WTC11 (cell line): ENCODE measurements at places on chromosomes 3 and 15. TPM values are rescaled to one million over a fixed set of nuclear protein-coding genes. Genes with fewer than 3 reads are reported as not detected.

- no peak for DNase-seq
- no peak overlapping the region for H3K4me3 ChIP-seq
- H3K27ac ChIP-seq = no peak overlapping the region
- H3K36me3 ChIP-seq = no peaks in the 10 kb centered on the region
- peaks cover 3% of the 10 kb centered on the region for H3K27me3 ChIP-seq
Measured at GRCh38 chr15:89226359-89227221, 5.2 kb upstream of the RLBP1 start.

GRCh38 chr3:171415070-171415469, 45.1 kb downstream of the TNIK start:
- H3K27ac ChIP-seq = peak overlapping the region; percentile 43
- no peaks in the 10 kb centered on the region for H3K27me3 ChIP-seq
- no peak for DNase-seq
- peaks cover 60% of the 10 kb centered on the region for H3K4me1 ChIP-seq
- H3K4me3 ChIP-seq = no peak overlapping the region

DNA sequence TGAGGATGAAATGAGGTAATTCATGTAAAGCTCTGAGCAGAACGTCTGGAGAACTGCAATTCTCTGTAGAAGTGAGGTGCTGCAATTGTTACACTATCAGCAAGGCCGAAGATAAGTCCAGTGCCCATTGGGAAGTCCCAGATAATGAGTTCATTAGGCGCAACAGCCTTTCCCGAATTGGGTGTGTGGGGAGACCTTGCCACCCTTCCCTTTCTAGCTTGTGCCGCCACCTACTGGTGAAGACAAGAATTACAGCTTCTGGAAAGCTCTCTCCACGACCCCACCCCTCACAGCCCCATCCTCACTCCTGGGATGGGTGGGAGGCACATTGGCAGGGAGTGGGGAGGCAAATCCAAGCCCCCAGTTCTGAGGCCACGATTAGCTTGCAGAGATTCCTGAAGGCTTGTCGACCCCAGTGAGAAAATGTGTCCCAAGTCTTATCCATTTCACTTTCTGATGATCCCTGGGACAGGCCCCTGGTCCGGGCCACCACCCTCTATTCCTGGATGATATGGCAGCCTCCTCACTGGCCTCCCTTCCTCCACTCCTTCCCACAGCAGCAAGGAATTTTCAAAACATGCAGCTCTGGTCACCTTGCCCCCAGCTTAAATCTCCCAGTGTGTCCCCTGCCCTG, 36.4 kb downstream of the FAM3D start:
- no peaks in the 10 kb centered on the region for H3K4me1 ChIP-seq
- H3K27me3 ChIP-seq = peaks cover 28% of the 10 kb centered on the region
- DNase-seq = peak; percentile 88
- H3K4me3 ChIP-seq = no peak overlapping the region
- no peak overlapping the region for H3K27ac ChIP-seq
- H3K36me3 ChIP-seq = no peaks in the 10 kb centered on the region

DNA sequence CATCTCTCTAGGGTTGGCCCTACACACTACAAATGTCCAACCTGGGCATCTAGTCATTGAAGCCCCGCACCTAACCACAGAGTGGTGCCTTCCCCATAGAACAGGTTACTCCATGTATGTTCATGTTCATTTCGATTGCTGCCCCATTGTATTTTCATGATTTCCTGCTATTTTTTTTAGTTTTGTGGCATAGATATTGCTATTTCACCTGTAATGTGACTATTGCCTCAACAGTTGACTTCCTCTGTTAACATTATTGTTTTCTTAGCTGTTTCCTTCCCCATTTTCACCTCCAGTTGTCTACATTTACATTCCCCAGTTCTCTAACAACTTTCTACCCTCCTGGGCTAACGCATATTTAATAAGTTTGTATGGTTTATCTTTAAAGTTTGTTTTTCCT, 137.7 kb upstream of the RBMS3 start:
- H3K4me1 ChIP-seq = peaks cover 20% of the 10 kb centered on the region
- DNase-seq = no peak
- H3K36me3 ChIP-seq = no peaks in the 10 kb centered on the region
- no peak overlapping the region for H3K27ac ChIP-seq
- H3K4me3 ChIP-seq = no peak overlapping the region

- no peak overlapping the region for H3K4me3 ChIP-seq
- no peaks in the 10 kb centered on the region for H3K27me3 ChIP-seq
- H3K27ac ChIP-seq = no peak overlapping the region
- peaks cover 6% of the 10 kb centered on the region for H3K4me1 ChIP-seq
Measured at GRCh38 chr3:78659386-78659987, 1108.3 kb downstream of the ROBO1 start.

GRCh38 chr3:64209866-64210621, 15.2 kb downstream of the PRICKLE2 start:
- no peak overlapping the region for H3K4me3 ChIP-seq
- DNase-seq = no peak
- H3K27me3 ChIP-seq = peaks cover 21% of the 10 kb centered on the region
- H3K36me3 ChIP-seq = no peaks in the 10 kb centered on the region

DNA sequence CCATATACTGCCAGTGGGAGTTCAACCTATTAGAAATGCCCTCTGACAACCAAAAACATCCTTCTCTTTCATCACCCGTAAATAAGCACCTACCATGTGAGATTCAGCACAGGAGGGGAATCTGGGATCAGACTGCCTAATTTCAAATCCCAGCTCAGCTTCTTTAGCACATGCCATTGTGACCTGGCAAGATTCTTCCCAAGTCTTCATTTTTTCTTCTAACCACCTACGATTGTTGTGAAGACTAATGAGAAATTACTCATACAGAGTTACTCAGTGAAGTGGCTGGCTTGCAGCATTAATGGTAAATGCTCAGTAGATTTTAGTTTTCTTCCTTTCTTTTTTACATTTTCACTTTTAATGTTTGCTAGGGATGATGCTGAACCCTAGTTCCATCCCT, 176.7 kb downstream of the PDZRN3 start:
- no peak overlapping the region for H3K27ac ChIP-seq
- no peaks in the 10 kb centered on the region for H3K36me3 ChIP-seq
- no peak overlapping the region for H3K4me3 ChIP-seq

GRCh38 chr15:101100593-101101442, 151.0 kb downstream of the CHSY1 start:
- peaks cover 9% of the 10 kb centered on the region for H3K4me1 ChIP-seq
- H3K27ac ChIP-seq = no peak overlapping the region
- no peak overlapping the region for H3K4me3 ChIP-seq
- no peak for DNase-seq

GRCh38 chr15:45128971-45129639, 574 bp downstream of the DUOXA1 start:
- no peak overlapping the region for H3K27ac ChIP-seq
- H3K4me1 ChIP-seq = peaks cover 5% of the 10 kb centered on the region
- peaks cover 99% of the 10 kb centered on the region for H3K27me3 ChIP-seq
- peak overlapping the region; percentile 71 for H3K4me3 ChIP-seq
- H3K36me3 ChIP-seq = no peaks in the 10 kb centered on the region
- DNase-seq = no peak

DNA sequence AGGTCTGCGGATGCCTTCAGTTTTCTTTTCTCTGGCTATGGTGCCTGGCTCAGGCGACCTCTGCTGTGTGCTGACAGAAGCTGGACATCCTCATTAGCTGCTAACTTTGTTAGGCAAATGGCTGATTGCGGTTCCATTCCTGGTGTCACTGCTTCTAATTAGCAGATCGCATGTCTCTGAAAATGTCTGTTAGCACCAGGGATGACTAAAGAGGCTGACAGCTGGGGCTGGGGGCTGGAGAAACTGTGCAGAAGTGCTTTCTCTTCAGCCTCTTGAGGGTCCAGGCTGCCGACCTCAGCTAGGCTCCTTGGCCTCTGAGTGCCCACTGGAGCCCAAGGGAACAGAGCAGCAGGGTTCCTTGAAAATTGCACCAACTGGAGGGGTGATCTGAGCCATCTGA, 39.3 kb downstream of the CHCHD6 start:
- no peak overlapping the region for H3K4me3 ChIP-seq
- H3K36me3 ChIP-seq = peaks cover 38% of the 10 kb centered on the region
- H3K27me3 ChIP-seq = no peaks in the 10 kb centered on the region
- DNase-seq = no peak
- no peak overlapping the region for H3K27ac ChIP-seq
- peaks cover 4% of the 10 kb centered on the region for H3K4me1 ChIP-seq

- no peak overlapping the region for H3K4me3 ChIP-seq
- peaks cover 14% of the 10 kb centered on the region for H3K4me1 ChIP-seq
- DNase-seq = no peak
- H3K36me3 ChIP-seq = no peaks in the 10 kb centered on the region; the same call in 1 of the 2 replicates
- H3K27me3 ChIP-seq = no peaks in the 10 kb centered on the region
- H3K27ac ChIP-seq = no peak overlapping the region
Measured at GRCh38 chr3:58352626-58353025, 19.9 kb downstream of the PXK start.

GRCh38 chr15:65980824-65981456, 111.6 kb downstream of the RAB11A start:
- peaks cover 30% of the 10 kb centered on the region for H3K4me1 ChIP-seq
- H3K36me3 ChIP-seq = no peaks in the 10 kb centered on the region
- H3K27me3 ChIP-seq = 0 out of 2 replicates have a peak, but pooled peaks cover 2% of the 10 kb centered on the region

- DNase-seq = no peak
- H3K4me3 ChIP-seq = no peak overlapping the region
- no peak overlapping the region for H3K27ac ChIP-seq
- H3K4me1 ChIP-seq = peaks cover under 1% of the 10 kb centered on the region; the same call in 1 of the 2 replicates
Measured at GRCh38 chr3:16240229-16241023, 24.3 kb downstream of the DPH3 start.

DNA sequence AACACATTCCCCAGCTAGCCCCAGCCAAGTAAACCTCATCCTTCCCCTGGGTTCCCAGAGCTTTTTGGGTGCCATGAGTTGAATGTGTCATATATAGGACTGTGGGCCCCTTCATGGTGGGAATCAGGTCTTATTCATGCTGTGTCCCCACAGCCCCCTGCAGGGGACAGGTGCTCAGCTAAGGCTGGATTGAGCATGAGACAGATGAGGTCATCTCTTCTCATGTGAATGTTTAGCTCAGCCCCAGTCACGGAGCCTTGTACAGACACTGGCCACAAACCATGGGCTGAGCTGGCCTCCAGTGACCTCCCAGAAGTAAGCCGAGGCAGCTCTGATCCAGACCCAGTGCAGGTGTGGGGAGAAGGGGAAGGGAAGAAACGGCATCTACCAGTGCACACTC, 70.7 kb downstream of the C3orf70 start:
- no peak overlapping the region for H3K4me3 ChIP-seq
- H3K27ac ChIP-seq = no peak overlapping the region
- no peaks in the 10 kb centered on the region for H3K36me3 ChIP-seq

ABHD6 gene
- 5.4 to 6.5 TPM (median 6.3 TPM) in 3 replicates for total RNA-seq

PYGO1 gene
- total RNA-seq = 0.46 to 0.55 TPM (median 0.50 TPM) in 3 replicates

LSMEM2 gene
- total RNA-seq = 0.41 to 0.60 TPM (median 0.57 TPM) in 3 replicates
